ENCODE measurements at places on chromosomes 1 and 21.

DNA sequence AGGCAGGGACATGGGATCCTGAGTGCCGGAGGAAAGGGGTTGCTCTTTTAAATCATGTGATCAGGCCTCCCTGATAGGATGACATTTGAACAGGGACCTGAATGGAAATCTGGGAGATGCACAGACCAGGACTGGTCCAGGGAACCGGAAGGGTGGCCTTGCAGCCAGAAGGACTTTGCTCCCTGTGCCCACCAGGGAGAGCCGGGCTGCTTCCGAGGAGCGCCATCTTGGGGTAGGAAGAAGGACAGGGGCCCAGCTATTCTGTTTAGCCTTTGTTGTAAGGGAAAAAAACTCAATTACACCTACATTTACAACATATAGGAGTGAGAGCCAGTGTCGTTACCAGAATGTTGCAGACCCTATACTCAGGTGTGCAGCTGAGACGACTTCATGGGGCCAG is 5.5 kb downstream of the KLHDC7A start:
- DNase-seq, result no peak

- no peak for DNase-seq
Measured at GRCh38 chr1:12435639-12436344, 182.2 kb downstream of the DHRS3 start.

DNA sequence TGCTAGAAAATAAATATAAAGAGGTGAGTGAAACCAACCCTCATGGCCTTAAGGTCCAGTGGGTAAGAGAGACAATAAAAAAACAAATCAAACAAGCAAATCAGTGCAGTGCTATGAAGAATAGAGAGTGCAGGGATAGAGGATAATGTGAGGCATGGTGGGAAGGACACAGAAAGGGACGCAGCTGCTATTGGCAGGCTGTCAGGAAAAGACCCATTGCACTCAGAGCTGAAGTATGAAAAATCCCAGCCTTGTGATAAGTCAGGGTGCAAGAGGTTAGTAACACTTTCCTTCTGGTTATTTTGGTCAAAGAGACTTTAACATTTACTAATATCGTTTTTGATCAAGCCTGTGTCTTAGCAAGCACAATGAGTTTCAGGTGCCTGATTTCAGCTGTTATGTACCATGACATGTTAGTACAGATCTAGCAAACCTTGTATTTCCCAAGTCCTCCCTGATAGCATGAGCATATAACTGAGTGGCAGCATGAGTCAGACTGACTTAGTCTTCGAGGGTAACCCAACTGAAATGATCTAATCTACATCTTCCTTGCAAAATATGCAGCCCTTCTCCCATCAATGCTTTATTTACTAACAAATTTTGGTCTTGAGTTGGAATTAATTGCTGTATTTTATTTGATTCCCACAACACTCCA is 31.7 kb downstream of the CHML start:
- no peak for DNase-seq

GRCh38 chr1:201883786-201884185 is 4.9 kb upstream of the SHISA4 start:
- DNase-seq, result peak; percentile 32

DNA sequence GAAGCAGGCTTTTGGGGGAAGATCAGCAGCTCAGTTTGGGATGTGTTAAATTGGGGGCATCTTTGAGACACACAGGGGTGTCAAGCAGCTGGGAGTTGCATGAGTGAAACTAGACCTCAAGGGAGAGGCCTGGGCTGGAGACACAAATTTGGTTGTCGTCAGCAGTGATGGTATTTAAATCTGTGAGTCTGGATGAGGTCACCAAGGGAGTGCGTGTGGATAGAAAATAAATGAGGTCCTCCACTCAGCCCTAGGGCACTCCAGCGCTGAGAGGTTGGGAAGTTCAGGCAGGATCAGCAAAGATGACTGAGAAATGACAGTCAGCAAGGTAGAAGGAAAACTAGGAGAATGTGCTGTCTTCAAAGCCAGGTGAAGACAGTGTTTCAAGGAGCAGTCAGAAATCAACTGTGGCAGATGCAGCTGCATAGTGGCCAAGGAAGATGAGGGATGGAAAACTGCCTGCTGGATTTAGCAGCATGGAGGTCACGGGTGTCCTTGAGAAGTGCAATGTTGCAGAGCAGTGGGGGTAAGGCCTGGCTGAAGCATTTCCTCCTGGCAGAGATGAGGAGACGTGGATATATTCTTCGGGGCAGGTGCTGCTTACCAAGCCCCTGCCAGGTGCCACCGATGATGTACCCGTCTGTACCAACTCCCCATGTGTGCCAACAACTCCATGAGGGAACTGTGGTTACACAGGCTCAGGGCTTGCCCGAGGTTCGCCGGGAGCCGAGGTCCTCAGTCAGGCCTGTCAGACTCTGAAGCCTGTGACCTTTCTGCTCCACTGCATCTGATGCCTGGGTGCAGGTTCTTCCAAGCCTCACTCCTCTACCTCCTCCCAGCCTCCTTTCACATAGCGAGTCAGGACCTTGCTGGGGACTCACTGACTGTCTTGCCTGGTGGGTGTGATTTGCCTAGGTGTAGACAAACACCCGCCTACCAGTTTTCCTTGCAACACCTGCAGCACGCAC is 11.3 kb downstream of the MAP7D1 start:
- DNase-seq, result no peak

GRCh38 chr1:31778763-31779488 is 14.8 kb upstream of the ADGRB2 start:
- no peak for DNase-seq

All from B cell (primary cell).